ENCODE measurements at places on chromosomes 11 and 22. TPM values are rescaled to one million over a fixed set of nuclear protein-coding genes. Genes with fewer than 3 reads are reported as not detected.
A peak's percentile ranks its signal among the peaks of the same experiment; 100 is the strongest.

Gene FOXR1
- not detected for total RNA-seq

Gene LDHA
- 629 TPM for total RNA-seq

Gene TMEM86A
- total RNA-seq, result 1.8 TPM

Gene TRPT1
- 19.7 TPM for total RNA-seq

Gene PGM2L1
- 12.1 TPM for total RNA-seq

DNA sequence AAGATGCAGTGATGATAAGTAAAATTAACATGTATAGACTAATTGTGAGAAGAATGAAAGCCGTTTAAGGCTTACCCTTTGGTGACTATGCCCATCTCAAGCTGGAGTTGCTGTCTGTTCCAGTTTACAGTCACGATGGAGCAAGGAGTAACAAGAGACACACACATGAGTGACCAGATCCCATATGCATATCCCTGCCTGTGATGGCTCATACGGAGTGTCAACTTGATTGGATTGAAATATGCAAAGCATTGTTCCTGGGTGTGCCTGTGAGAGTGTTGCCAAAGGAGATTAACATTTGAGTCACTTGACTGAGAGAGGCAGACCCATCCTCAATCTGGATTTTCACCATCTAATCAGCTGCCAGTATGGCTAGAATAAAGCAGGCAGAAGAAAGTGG is 786.8 kb downstream of the FAM181B start:
- peaks cover 2% of the 10 kb centered on the region for H3K36me3 ChIP-seq
- no peak overlapping the region for H3K27ac ChIP-seq
- peaks cover 7% of the 10 kb centered on the region for H3K4me1 ChIP-seq
- H3K27me3 ChIP-seq, result no peaks in the 10 kb centered on the region
- H3K4me3 ChIP-seq, result no peak overlapping the region
- DNase-seq, result no peak

DNA sequence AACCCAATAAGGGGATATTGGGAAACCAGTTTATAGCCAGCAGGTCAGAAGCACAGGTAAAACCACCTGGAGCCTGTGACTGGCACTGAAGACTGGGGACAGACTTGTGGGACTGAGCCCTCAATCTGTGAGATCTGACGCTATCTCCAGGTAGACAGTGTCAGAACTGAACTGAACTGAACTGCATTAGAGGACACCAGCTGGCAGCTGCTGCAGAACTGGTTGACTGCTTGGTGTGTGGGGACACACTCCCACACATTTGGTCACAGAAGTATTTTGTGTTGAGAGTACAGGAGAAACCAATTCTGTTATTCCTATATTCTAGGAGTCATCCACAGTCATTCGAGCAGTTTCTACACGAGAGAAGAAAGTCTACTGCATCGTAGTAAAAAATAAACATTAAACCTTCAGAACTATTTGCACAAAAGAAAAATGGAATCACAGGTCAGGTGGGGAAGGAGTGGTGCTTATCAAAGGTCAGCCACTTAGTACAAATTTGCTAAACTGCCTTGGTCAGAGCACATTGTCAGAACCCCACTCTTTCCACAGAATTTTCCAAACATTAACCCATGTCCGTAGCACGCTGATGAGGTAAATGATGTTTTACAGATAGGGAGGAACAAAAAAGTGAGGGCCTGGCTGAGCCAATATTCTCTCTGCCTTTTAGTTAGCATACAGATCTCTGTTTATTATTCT is 77.2 kb downstream of the SIK3 start:
- H3K27ac ChIP-seq, result peak overlapping the region; percentile 66
- H3K4me3 ChIP-seq, result peak overlapping the region; percentile 55
- no peak for DNase-seq
- H3K4me1 ChIP-seq, result peaks cover 88% of the 10 kb centered on the region
- no peaks in the 10 kb centered on the region for H3K27me3 ChIP-seq

DNA sequence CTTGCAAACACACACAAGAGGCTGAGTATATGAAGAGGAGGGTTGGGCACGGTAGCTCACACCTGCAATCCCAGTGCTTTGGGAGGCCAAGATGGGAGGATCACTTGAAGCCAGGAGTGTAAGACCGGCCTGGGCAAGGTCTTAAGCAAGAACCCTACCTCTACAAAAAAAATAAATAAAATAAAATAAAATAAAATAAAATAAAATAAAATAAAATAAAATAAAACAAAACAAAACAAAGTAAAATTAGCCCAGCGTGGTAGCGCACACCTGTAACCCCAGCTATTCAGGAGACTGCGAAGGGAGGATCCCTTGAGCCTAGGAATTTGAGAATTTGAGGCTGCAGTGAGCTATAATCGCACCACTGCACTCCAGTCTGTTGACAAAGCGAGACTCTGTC is 337.9 kb downstream of the SHANK2 start:
- H3K36me3 ChIP-seq, result no peaks in the 10 kb centered on the region
- H3K27ac ChIP-seq, result no peak overlapping the region
- H3K4me1 ChIP-seq, result peaks cover 6% of the 10 kb centered on the region
- no peak for DNase-seq

GRCh38 chr22:27270818-27271510 is 530.6 kb downstream of the MN1 start:
- no peaks in the 10 kb centered on the region for H3K4me1 ChIP-seq
- H3K36me3 ChIP-seq, result no peaks in the 10 kb centered on the region
- H3K27ac ChIP-seq, result no peak overlapping the region
- no peak for DNase-seq

- no peaks in the 10 kb centered on the region for H3K27me3 ChIP-seq
- no peaks in the 10 kb centered on the region for H3K36me3 ChIP-seq
- H3K4me3 ChIP-seq, result peak overlapping the region; percentile 63
- H3K4me1 ChIP-seq, result no peaks in the 10 kb centered on the region
Measured at GRCh38 chr11:112459001-112459400, 198.3 kb upstream of the PLET1 start.

DNA sequence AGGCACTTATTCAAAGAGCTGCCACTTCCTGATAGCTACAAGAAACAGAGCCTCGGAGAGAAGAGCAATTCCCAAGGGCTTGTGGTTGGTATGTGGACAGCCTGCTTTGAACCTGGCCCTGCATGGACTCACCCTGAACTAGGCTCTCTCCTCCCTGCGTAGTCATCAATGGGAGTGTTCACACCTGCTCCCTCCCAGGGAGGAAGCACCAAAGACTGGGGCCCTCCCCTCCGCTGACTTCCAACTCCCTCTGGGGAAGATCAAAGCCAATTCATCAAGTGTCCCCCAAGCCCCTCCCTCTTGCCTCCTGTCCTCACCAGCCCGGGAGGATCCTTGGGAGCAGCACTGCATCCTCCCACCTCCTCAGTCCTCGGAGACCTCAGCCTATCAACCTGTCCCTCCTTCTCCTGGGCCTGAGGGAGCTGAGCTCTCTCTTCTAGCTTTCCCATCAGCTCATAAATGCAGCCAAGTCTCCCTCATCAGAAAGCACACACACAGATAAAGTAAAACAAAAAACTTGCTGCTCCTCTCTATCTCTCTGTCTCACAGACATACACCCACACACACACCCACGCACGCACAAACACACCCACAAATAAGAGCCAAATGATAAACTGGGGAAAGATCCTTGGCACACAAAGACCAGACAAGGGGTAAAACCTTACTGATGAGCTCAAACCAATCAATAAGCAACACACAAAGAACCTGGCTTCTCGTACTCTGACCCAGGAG is 3.3 kb downstream of the A4GALT start:
- no peak overlapping the region for H3K27ac ChIP-seq
- H3K27me3 ChIP-seq, result peaks cover 52% of the 10 kb centered on the region
- DNase-seq, result no peak
- peaks cover 6% of the 10 kb centered on the region for H3K36me3 ChIP-seq

DNA sequence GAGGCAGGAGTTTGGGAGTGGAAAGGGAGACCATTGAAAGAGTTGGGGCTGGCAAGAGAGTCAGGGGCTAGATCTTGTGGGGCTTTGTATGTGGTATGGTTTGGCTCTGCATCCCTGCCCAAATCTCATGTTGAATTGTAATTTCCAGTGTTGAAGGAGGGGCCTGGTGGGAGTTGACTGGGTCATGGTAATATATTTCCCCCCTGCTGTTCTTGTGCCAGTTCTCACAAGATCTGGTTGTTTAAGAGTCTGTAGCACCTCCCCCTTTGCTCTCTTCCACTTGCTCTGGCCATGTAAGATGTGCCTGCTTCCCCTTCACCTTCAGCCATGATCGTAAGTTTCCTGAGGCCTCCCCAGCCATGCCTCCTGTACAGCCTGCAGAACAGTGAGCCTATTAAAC is 10.1 kb upstream of the RAB3IL1 start:
- peaks cover 8% of the 10 kb centered on the region for H3K27me3 ChIP-seq
- H3K27ac ChIP-seq, result no peak overlapping the region
- no peaks in the 10 kb centered on the region for H3K36me3 ChIP-seq
- H3K4me3 ChIP-seq, result no peak overlapping the region

GRCh38 chr11:129278586-129279319 is 86.6 kb upstream of the ARHGAP32 start:
- H3K4me1 ChIP-seq, result peaks cover 51% of the 10 kb centered on the region
- H3K27ac ChIP-seq, result peak overlapping the region; percentile 74
- H3K36me3 ChIP-seq, result no peaks in the 10 kb centered on the region

DNA sequence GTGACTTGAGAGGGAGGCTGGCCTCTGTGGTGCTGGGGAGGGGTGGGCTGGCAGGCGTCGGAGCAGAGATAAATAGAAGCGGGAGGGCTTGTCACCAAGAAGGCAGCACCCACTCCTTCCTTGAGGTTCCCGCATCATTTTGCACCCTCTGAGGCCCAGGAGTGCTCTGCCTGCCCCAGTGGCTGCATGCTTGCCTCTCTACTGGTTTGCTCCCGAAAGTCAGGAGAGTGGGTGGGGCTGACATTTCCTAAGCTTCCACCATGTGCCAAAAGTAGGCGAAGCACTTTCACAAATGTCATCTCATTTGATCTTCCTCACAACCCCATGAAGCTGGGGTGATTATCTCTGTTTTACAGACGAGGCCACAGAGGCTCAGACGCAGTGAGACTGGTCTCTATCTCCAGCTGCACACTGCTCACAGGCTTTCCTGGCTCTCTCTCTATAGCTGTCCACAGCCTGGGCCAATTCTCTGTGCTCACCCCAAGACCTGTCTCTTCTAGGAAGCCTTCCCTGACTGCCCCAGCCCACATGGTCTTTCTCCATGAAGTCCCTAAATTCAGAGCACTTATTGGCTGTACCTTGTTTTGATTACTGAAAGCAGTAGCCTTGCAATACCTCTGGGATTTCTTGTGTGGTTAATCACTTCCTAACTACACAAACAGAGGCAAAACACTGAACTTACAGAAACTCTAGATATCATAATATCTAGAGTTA is 2.6 kb upstream of the UCP3 start:
- H3K4me1 ChIP-seq, result peaks cover 92% of the 10 kb centered on the region
- peak; percentile 64 for DNase-seq
- H3K4me3 ChIP-seq, result peak overlapping the region; percentile 71
- peaks cover 5% of the 10 kb centered on the region for H3K36me3 ChIP-seq
- no peaks in the 10 kb centered on the region for H3K27me3 ChIP-seq

- no peaks in the 10 kb centered on the region for H3K36me3 ChIP-seq
- H3K27me3 ChIP-seq, result no peaks in the 10 kb centered on the region
- no peaks in the 10 kb centered on the region for H3K4me1 ChIP-seq
Measured at GRCh38 chr22:43829904-43830851, 18.1 kb upstream of the EFCAB6 start.

DNA sequence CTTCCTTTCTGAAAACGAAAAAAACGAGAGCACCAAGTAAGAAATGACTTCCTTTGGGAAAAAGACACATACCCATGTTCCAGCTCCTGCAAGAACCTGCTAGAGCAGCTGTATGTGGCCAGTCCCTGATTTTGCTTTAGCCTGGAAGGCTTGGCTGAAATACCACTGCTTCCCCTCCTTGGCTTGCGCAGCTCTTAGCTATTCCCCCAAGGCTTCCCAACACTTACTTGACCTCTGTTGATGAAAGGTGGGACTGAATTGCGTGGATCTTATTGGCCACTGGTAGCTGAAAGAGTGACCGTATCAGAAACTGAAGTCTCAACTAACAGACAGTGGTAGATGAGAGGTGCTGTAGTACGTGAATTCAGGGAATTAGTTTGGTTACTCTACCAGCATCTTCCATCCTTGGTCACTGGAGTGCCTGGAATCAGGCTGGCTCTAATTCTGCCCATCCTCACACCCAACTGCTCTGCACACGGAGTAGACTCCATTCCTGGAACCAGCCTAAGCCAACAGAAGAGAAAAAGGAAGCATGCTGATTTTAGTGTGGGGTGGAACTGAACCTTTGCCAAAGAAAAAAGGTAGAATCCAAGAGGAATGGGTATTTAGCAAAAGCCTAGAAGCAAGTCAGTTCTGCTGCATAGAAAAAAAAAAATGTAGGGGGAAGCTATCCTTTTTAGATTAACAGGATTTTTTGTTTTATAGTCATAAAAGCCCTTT is 73.8 kb upstream of the CRTAM start:
- no peaks in the 10 kb centered on the region for H3K36me3 ChIP-seq
- no peak for DNase-seq
- H3K4me1 ChIP-seq, result peaks cover 12% of the 10 kb centered on the region
- no peak overlapping the region for H3K4me3 ChIP-seq

GRCh38 chr11:73758451-73758850 is 2.4 kb downstream of the RAB6A start:
- no peaks in the 10 kb centered on the region for H3K27me3 ChIP-seq
- peak overlapping the region; percentile 91 for H3K4me3 ChIP-seq
- peaks cover 6% of the 10 kb centered on the region for H3K36me3 ChIP-seq
- no peak for DNase-seq

GRCh38 chr11:43574949-43575912 is 105.3 kb upstream of the HSD17B12 start:
- peak overlapping the region; percentile 76 for H3K4me3 ChIP-seq
- no peaks in the 10 kb centered on the region for H3K36me3 ChIP-seq
- DNase-seq, result peak; percentile 42
- peaks cover 41% of the 10 kb centered on the region for H3K4me1 ChIP-seq

DNA sequence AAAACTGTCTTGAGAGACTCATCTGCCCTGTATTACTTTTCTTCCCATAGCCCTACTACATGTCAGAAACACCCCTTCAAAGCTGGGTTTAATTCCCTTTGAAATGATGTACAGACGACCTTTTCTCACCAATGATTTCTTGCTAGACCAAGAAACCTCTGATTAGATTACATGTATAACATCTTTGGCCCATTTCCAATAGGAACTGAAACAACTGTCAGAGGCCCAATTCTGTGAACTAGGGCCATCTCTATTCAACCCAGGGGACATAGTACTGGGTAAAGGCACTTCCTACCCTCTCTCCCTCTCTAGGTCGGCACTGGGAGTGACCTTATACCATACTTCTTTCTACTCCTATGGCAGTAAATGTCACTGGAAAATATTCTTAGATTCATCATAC is 19.4 kb downstream of the NPAT start:
- peaks cover 34% of the 10 kb centered on the region for H3K36me3 ChIP-seq
- peaks cover 67% of the 10 kb centered on the region for H3K4me1 ChIP-seq
- no peak overlapping the region for H3K27ac ChIP-seq
- H3K27me3 ChIP-seq, result no peaks in the 10 kb centered on the region
- no peak overlapping the region for H3K4me3 ChIP-seq

GRCh38 chr11:114049050-114049449 is 10.5 kb upstream of the ZBTB16 start:
- no peak for DNase-seq
- H3K36me3 ChIP-seq, result no peaks in the 10 kb centered on the region
